Activated CD8-positive, alpha-beta memory T cell treated with anti-CD3 and anti-CD28 coated beads for 1 hour (primary cell): ENCODE measurements at places on chromosomes 11 and 22.

DNA sequence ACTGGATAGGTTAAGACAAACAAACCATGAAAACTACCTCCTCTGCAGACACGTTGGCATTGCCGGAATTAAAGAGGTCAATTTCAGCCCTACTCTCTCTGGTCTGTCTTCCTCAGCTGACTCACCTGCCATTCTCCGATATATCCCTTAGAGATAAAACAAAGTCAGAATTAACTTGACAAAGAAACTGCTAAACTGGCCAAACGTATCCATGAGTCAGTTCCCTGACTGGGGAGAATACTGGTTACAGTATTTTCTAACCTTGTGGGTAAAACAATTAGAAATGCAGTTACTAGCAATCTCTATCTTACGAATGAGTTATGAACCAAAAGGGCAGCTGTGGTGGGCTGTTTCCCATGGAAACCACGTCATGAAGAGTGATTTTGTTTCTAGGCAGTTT lies 96.2 kb downstream of the RDX start:
- no peak for DNase-seq

GRCh38 chr11:86625544-86625943 lies 46.9 kb downstream of the ME3 start:
- no peak for DNase-seq

GRCh38 chr22:22954656-22955055 lies 67.0 kb downstream of the IGLL5 start:
- no peak for DNase-seq

DNA sequence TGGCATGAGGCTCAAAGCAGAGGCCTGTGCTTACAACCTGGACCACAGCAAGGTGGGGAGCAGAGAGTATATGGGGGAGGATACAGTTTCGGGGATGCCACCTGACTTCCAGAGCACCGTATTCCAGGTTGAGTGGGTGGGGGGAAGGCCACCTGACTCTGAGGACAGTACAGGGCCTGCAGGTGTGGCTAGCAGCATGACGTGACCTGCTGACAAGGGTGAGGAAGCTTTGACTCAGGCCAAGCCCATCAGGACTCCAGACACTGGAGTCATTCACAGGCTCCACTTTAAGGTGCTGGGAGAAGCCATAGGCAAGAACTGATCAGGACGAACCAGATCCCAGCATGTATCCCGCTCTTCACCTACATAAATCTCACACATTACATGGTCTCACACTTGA lies 34.6 kb upstream of the CRTAM start:
- no peak for DNase-seq

- DNase-seq: no peak
These were observed 19.5 kb downstream of the BRSK2 start for GRCh38 chr11:1409108-1409851.

DNA sequence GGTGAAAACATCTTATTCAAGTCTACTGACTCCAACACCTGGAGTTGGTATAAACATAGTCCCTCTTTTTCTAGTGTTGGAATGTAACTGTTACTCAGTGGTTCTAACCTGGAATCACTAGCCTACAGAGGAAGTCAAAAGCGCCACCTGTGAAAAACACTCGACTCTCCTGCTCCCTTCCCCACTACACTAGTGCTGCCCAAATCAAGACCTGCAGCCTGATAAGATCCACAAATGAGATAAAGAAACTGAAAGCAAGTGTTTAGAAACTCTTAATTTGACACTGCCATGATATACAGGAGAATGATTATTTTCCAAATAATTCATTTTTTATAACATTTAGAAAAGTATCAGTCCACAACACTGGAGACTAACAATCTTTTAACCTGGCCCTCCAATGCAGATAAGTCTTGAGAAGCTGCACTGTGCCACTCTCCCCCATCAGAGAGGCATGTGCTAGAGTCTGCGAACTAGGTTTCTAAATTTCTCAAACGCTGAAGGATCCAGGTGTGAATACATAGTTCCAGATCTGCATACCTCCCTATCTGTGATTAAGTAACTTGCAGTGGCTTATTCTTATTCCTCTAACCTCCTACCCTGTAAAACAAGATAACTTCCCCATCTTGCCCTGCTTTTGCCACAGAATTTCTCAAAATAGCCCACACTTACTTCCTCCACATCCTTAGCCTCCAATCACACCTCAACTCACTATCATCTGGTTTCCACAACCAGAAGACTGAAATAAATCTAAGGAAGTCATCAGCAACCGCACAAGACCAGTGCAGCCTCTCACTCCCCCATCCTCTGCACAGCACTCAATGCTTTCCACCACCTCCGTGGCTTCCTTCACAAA lies 88.1 kb downstream of the RRAS2 start:
- no peak for DNase-seq

GRCh38 chr11:99366546-99366945 lies 345.8 kb downstream of the CNTN5 start:
- DNase-seq: no peak

DNA sequence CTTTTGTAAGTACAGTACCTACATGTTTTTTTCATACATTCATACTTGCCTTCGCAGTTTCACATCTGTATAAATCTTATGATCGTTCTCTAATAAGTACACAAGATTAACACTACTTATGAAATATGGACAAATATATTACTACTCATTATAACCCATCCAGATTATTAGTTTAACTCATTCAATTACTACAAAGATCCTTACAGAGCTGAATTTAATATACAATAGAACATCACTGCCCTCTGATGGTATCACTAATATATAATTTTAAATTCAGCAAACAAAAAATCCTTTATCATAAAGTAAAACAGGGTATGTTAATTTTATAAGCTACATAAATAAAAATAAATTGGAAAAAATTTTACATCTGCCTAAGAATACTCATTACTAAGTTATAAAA lies 7.4 kb downstream of the SVIP start:
- DNase-seq: no peak

DNA sequence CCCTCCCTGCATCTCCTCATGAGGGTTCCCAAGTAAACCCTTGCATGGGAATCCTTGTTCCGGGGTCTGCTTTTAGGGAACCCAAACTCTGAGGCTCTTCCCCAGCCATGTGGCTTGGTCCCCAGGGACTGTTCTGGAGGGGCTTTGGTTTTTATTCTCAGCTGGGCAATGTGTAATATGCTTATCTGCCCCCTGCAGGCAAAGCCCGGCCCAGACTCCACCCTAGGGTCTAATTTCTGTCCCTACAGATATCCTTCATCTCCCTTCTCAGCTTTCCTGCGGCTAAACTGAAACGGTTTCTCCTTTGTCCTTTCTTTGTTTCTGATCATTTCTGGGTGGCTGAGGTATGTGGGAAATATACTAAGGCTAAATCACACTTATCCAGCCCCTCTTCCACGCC lies 37.1 kb downstream of the TST start:
- DNase-seq: no peak

DNA sequence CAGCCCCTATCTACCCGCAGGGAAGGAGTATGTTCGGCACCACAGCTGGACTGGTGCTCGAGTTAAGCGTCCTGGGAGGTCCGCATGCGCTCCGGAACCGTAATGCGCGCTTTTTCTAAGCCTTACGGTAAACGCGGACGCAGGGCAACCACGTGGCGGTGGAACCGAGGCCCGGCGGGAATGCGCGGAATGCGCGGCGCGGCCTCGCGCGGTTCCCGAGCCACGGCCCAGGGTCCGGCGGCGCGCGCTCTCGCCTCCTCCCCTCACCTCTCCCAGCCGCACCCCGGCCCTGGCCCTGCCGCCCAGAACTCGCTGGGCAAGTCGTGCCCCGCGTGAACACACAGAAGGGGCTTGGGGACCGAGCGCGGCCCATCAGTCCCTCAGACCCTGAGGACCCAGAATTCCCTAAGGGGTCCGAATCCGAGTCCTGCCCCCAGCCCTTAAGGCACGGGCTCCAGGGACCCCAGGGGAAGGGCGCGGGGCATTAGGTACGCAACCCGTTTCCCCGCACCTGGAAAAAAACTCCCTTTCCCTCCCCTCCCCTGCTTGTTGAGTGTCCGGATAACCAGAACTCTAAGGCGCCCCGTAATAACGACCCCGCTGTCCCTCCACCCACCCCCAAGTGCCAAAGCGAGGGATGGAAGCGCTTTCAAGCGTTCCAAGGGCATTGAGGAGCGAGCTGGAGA lies 4.3 kb upstream of the CCND1 start:
- DNase-seq: no peak

DNA sequence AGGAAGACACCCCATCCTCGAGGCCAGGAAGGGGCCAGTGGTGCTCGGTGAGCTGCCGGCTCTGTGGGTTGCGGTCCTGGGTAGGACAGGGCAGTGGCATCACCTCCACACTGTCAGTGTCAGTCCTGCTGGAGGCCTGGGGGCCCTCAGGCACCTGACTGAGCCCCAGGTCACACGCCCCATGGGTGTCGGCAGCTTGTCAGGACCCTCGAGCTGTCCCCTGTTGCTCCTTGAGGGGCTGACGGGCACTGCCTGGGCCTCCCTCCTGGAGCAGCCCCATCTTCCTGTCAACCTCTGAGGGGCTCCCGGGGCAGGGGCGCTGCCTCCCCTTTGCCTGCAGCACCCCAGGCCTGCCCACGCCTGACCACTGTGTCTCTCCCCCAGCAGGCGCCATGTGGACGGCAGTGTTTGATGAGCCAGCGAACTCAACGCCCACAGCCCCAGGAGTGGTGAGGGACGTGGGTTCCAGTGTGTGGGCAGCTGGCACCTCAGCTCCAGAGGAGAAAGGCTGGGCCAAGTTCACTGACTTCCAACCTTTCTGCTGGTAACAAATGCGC lies 35.4 kb downstream of the SBF1 start:
- DNase-seq: no peak

- no peak for DNase-seq
These were observed 170.9 kb upstream of the CTSC start for GRCh38 chr11:88508418-88508758.

- no peak for DNase-seq
These were observed 1.3 kb upstream of the CD82 start for GRCh38 chr11:44564166-44564565.

DNA sequence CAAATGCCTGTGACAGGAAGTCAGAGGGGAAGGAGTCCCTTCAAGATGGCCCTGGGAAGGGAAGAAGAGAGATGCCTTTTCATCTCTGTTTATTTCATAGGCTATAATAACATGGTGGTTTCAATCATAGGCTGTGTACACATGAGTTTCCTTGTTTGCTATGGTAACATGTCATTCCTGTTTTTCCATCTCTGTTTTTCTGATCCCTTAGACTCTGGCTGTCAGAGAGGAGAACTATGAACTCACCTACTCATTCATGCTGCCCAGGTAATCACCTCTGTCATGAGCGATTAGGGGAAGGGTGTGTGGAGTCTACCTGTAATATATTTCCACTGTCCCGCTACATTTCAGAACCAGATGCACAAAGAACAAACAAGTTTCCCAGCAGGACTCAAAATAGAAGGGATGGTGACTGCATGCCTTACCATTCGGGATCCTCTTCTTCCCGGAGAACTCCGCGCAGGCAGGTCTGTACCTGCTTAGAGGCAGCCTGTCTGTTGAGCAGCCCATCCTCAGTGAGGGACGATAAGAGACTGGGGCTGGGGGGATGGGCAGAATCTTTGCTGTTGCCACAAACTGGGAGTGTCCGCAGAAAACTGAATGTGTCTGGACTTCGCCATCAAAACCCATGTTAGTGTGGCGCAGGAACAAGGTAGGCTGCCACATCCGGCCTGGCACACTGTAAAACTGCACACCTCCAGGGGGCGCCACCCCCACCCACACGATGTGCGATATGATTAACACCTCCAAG lies 7.1 kb upstream of the PEX26 start:
- no peak for DNase-seq

DNA sequence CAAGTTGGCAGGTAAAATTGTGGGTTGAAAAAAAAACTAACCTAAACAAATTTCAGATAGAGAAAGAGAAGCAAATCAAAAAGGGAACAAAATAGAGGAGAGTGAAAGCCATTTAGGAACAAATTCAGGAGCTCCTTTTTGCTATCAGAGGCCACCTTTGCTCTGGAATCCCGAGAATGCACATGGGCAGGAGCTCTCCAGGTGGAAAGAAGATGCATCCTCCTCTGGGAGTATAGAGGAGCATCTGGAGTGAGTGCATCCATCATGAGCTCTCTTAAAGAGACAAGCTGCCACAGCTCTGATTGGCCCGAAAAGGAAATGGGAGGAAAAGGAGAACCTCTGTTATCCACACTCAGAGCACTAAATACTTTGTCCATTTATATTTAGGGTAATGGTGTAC lies 26.3 kb downstream of the MRGPRX1 start:
- DNase-seq: no peak

GRCh38 chr22:37279331-37280181 lies 2.8 kb upstream of the CYTH4 start:
- no peak for DNase-seq

GRCh38 chr11:83287631-83288030 lies 1.5 kb upstream of the CCDC90B start:
- no peak for DNase-seq

DNA sequence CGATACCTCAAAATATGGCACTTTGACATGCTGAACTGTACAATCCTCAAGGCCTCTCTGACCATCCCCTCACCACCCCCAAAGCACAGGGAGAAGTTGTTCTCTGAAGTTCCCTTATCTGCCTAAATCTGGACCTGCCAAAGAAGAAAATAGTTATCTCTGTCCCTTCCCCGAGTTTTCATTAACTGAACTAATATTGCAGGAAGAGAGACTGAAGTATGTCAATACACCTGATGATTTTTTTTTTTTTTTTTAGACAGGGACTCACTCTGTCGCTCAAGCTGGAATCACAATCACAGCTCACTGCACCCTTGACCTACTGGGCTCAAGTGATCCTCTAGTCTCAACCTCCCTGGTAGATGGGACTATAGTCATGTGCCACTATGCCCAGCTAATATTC lies 75.0 kb downstream of the SIK3 start:
- no peak for DNase-seq

DNA sequence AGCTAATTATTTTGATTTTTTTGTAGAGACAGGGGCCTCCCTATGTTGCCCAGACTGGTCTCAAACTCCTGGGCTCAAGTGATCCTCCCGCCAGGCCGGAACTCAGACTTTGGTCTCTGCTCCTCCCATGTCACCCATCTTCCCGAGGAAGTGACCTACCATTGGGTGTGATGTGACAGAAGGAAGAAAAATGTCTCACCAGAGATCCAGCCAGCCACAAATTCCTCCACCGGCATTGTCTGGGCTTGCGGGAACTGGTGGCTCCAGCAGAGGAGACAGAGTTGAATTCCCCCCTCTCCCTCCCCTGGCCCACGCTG lies 772 bp downstream of the SLC25A45 start:
- DNase-seq: no peak

GRCh38 chr11:66617155-66617834 lies 865 bp downstream of the RBM14 start:
- no peak for DNase-seq
